ENCODE measurements at places on chromosomes 16 and 17.

GRCh38 chr17:17757391-17757791 is 76.1 kb downstream of the RAI1 start:
- no peak for DNase-seq

- DNase-seq, result no peak
Observed at GRCh38 chr16:29303520-29303919, 103.0 kb downstream of the NPIPB11 start.

DNA sequence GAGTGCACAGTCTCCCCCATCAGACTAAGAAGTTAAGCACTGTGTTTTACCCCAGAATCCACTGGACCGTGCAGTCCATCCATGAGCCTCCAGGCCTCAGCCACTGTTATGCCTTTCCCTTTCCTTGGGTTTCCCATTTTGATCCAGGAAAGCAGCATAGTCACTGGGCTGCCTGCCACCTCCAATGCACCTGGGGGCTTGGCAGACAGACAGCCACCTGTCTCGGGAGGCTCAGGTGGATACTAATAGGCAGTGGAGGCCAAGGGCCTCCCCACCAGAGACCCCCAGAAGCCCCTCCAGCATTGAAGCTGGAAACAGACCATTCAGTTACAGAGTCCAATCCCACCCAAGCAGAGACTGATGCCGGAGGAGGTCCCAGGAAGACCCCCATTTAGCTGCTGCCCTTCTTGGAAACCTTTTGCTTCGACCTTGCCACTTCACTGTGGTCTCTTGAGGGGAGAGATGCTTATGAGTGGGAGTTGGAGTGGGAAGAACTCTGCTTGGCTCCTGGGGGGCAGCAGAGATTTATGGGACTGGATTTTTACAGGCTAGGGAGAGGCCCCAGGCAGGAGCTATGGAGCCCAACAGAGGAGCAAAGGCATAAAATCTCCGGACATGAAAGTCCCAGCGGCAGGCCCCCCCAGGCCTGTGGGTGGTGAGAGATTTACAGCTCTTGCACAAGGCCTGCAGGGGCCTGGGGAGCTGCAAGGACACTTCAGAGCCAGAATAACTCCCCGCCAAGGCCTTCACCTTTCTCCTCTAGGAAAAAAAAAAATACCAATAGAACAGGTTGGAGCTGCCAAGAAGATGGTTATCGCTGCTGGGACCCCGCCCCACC is 12.2 kb upstream of the SP2 start:
- no peak for DNase-seq

- no peak for DNase-seq
Observed at GRCh38 chr17:42760652-42761581, at the start of gene RAMP2. RAMP2 (plus strand) TSS chr17:42761227; CDS start chr17:42761262, 35 bp downstream.

- DNase-seq, result no peak
Observed at GRCh38 chr16:85640254-85640558, 27.1 kb downstream of the GSE1 start.

- DNase-seq, result no peak
Observed at GRCh38 chr16:73036074-73036826, 11.7 kb downstream of the ZFHX3 start.

DNA sequence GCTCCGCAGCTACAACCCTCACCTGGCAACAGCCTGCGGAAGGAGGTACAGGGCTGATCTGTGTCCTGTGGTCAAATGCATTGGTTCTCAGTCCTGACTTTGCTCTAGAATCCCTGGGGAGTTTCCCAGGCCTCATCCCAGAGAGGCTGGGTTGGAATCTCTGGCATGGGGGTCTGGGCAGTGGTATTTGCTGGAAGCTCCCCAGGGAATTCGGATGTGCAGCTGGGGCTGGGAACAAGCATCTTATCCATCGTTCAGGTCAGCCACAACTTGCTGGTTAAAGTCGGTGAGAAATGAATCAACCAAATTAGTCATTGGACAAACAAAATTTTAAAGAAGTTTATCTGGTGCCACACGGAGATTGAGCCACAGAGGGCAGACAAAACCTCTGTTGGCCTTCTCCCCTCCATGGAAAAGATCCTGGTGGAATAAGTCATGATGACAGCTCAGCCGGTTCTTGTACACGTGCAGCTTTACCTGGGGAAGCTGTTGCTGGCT is 231.2 kb downstream of the FOXL1 start:
- DNase-seq, result no peak

DNA sequence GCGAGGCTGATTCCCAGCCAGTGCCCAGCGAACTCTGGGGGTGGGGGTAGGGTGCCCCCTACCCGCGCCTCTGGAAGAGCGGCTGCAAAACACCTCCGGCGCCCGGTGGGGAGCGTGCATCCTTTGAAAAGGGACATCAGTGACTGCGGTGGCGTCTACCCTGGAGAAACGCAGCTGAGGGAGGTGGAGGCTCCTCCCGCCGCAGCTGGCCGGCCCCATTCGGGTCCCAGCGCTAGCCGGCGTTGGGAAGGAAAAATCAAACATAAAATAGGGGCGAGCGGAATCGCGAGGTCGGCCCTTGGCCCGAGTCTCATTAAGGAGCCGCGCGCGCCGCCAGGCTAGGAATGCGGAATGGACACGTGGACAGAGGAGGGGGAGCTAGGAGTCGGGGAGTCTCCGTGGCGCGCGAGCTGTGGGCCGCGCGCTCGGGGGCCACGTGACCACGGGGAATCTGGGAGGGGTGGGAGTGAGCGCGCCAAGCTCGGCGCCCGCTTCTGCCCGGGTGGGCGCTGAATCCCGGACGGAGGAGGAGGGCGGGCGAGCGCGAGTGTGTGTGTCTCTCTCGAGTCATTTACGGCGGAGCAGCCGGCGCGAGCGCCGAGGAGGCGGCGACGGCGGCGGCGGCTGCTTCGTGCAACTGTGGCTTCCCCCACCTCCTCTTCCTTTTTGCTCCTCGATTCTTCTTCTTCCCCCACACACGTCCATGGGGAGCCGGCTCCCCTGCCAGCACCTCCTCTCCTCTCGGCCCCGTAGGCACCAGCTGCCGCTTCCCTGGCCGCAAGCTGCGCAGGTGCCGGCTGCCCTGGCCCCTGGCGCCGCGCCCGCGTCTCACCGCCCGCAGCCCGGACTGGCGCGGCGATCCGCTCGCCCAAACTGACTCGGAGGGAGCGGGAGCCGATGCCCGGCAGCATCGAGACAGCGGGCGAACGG is at the start of gene TMEM132E:
Gene TMEM132E (plus strand): TSS at position 566 of the 930 bp plus-strand sequence. CDS start 1,495 bp downstream, outside the sequence.
- peak; percentile 81 for DNase-seq

DNA sequence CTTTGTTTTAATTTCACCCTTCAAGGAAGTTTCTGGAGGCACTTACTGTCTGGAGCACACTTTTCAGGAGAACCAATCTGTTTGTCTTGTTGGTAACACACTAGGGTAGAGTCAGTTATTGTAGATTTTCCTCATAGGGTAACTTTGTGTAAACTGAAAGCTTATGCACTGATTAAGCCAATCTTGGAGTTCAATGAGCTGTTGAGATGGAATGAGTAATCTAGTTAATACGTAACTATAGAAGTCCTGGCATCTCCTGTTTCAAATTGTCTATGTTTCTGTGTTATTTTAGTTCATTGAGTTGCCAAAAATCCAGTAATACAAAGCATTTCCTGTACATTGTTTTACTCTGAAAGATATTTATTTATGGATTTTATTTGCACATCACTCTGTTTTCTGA is 111.6 kb upstream of the HAS3 start:
- no peak for DNase-seq

- no peak for DNase-seq
Observed at GRCh38 chr17:42748202-42748907, 3.5 kb upstream of the EZH1 start.

DNA sequence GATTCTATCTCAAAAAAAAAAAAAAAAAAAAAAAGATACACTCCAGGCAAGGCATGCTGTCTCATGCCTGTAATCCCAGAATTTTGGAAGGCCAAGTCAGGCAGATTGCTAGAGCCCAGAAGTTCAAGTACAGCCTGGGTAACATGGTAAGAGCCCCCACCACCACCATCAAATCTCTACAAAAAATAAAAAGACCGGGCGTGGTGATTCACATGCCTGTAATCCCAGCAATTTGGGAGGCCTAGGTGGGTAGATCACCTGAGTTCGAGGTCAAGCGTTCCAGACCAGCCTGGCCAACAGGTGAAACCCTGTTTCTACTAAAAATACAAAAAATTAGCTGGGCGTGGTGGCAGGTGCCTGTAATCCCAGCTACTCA is 1.8 kb upstream of the ACLY start:
- DNase-seq, result no peak

DNA sequence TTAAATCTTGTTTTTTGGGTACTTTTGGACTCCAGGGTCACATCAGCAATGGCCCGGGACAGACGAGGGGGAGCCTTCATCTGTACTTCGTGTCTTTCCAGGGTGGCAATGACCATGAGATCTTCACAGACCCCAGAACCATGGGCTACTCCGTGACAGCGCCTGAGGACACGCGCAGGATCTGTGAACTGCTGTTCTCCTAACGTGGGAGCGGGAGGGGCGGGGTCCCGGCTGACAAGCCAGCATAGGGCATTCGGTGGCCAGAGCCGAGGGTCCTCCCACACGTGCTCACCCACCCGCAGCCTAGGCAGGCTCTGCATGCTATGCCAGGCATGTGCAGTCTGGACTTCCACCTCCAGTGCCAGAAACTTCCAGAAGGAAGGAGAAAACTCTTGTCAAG is 21.2 kb downstream of the CARHSP1 start:
- DNase-seq, result no peak

DNA sequence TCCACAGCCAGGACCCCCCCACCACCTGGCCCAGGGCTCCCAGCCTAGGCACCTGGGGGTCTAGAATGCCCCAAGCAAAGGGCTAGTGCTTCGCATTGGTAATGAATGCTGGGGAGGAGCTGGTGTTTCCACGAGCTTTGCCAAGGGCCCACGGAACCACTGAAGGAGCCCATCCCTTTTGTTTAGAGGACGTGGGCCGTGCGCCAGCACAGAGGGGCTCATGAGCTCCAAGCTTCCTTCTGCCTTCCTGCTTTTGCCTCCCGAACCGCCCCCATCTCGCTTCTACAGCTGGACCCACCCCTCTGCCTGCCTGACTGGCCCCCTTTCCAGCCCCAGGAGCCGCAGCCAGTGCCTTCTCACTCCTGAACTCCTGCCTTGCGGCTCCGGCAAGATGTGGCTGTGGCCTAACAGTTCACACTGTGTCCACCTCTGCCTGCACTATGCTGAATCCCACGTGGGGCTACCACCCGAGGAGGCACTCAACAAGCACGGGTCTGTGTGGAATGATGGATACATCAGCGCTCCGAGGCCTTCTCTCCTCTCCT is 31.8 kb upstream of the RASD1 start:
- no peak for DNase-seq

GRCh38 chr17:9202532-9202931 is 181.2 kb downstream of the NTN1 start:
- no peak for DNase-seq

- DNase-seq, result no peak
Observed at GRCh38 chr16:66030036-66030435, 336.5 kb upstream of the CDH5 start.

DNA sequence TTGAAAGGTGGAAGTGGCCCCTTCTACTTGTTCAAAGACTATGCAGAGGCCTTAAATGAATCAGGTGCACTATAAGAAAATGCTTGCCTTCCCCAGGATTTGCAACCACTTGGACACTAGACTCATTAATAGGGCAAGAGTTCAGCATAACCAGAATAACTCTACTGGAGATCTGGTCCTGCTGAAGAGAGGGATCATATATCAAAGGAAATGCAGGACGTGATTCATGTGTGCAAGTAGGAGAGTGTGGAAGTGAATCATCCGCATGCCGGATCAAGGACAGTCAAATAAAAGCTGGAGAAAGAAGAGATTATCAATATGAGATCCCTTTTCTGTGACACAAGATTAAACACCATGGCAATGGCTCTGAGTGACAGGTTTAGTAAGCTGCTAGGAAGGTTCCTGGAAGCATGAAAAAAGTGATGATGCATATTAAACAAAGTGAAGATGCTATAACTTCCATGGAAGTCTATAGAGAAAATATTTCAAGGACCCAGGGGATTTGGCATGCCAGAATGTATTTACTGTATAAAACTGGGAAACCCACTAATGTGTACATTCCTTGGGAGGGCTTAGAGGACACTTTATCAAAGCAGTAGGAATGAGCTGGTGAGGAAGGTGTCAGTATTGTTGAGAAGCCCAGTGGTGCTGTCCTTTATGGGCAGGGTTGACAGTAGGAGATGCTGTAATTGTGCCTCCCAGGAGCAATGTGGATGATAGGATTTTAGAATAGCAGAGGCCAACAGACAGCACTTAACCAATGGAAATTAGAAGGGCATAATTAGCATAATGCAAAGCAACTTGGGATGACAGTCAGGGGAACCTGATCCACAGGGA is 133.1 kb downstream of the ABCA8 start:
- no peak for DNase-seq

Data from midbrain (tissue), 1 donor.